ENCODE measurements at places on chromosomes 11 and 22. TPM values are rescaled to one million over a fixed set of nuclear protein-coding genes. Genes with fewer than 3 reads are reported as not detected.

- H3K4me3 ChIP-seq, result no peak overlapping the region
- no peak overlapping the region for H3K27ac ChIP-seq
- no peaks in the 10 kb centered on the region for H3K27me3 ChIP-seq
- no peaks in the 10 kb centered on the region for H3K36me3 ChIP-seq
- no peaks in the 10 kb centered on the region for H3K4me1 ChIP-seq
These were observed 301.1 kb downstream of the SHANK2 start for GRCh38 chr11:70951139-70951804.

- H3K4me3 ChIP-seq, result no peak overlapping the region
- H3K4me1 ChIP-seq, result no peaks in the 10 kb centered on the region
- no peaks in the 10 kb centered on the region for H3K27me3 ChIP-seq
- H3K27ac ChIP-seq, result no peak overlapping the region
- H3K36me3 ChIP-seq, result no peaks in the 10 kb centered on the region
These were observed 40.0 kb downstream of the KCNJ4 start for GRCh38 chr22:38415046-38415445.

DNA sequence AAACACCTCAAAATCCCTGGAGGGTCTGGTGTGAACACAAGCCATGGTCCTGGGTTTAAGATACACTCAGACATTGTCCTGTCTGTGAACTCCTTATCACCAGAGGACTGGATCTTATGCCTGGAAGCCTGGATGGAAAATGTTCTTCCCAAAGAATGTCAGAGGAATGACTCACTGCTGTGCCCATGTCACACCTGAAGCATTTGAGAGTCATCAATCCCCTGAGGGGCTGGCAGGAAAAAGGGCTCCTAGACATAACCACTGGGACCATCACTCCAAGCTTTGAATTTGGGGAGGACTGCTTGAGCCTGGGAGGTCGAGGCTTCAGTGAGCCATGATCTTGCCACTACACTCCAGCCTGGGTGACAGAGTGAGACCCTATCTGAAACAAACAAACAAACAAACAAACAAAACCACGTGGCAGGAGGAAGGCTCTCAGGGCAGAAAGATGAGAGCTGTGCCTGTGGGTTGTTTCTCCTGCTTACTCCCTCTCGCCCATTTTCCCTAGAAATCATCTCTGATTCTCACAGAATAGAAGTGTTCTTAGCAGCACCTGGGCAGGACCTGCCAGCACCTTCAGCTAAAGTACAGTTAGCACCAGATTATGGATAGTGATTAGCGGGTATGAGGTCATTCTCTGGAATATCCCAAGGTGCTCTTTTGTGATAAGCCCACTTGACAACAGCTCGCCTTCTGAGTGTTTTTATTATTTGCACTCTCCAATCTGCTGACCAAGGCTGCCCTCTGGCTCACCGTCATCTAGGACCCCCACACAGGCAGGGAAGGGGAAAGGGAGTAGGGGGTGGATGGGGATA is 11.9 kb upstream of the PRG2 start:
- H3K4me3 ChIP-seq, result no peak overlapping the region
- no peaks in the 10 kb centered on the region for H3K36me3 ChIP-seq
- H3K4me1 ChIP-seq, result no peaks in the 10 kb centered on the region
- H3K27me3 ChIP-seq, result no peaks in the 10 kb centered on the region

- DNase-seq, result no peak
- H3K4me3 ChIP-seq, result no peak overlapping the region
- no peaks in the 10 kb centered on the region for H3K27me3 ChIP-seq
- H3K36me3 ChIP-seq, result no peaks in the 10 kb centered on the region
- H3K27ac ChIP-seq, result no peak overlapping the region
- no peaks in the 10 kb centered on the region for H3K4me1 ChIP-seq
These were observed 624.4 kb downstream of the BRD1 start for GRCh38 chr22:49203091-49203858.

HEPACAM gene
- not detected for total RNA-seq

DNA sequence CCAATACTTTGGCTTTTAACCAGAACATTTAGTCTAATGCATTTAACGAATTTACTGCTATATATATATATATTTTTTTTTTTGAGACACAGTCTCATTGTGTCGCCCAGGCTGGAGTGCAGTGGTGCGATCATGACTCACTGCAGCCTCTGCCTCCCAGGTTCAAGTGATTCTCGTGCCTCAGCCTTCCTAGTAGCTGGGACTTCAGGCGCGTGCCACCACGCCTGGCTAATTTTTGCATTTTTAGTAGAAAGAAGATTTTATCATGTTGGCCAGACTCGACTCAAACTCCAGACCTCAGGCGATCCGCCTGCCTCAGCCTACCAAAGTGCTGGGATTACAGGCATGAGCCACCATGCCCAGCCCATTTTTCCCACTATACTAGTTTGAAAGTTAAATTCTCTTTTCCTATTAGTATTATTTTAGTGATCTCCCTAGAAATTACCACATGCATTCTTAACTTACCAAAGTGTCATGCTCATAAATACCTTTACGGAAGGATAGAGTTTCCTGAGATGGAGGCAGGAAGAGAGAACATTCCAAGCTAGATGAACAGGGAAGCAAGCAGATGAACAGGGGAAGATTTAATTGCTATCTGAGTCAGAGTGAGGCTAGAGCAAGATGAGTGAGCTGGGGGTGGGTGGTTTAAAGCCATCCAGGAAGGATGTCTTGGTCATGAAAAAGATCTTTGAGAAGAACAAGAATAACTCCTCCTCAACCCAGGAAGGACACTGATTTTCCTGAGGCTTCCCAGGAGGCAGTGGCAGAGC is 4.4 kb upstream of the PGAP2 start:
- H3K27ac ChIP-seq, result no peak overlapping the region
- H3K27me3 ChIP-seq, result no peaks in the 10 kb centered on the region
- H3K4me1 ChIP-seq, result peaks cover 5% of the 10 kb centered on the region
- no peaks in the 10 kb centered on the region for H3K36me3 ChIP-seq
- no peak overlapping the region for H3K4me3 ChIP-seq

- peaks cover under 1% of the 10 kb centered on the region for H3K36me3 ChIP-seq
- H3K4me1 ChIP-seq, result peaks cover 15% of the 10 kb centered on the region
- H3K27me3 ChIP-seq, result no peaks in the 10 kb centered on the region
- peak; percentile 90 for DNase-seq
These were observed at the start of gene REXO2 for GRCh38 chr11:114439229-114440120. TSS of gene REXO2 (plus strand) at chr11:114439467. CDS start at chr11:114439529, 62 bp downstream.

DNA sequence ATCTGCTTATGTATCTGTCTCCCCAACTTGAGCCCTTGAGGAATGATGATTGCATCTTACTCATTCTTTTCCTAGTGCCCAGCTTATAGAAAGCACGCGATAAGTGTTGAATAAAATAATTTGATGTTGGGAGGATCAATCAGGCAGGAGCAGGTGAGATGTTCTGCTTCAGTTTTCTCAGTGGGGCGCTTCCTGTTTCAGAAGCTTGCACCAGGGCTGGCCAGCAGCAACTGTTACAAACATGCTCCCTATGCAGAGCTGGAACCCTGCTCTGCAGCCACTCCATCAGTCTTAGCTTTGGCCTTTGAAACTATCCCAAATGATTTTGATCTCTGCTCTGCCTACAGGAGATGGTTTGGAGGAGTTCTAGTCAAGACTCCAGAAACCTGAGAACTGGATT is 3.9 kb downstream of the ENDOD1 start:
- no peaks in the 10 kb centered on the region for H3K27me3 ChIP-seq
- no peak overlapping the region for H3K27ac ChIP-seq
- H3K4me1 ChIP-seq, result peaks cover 30% of the 10 kb centered on the region

DNA sequence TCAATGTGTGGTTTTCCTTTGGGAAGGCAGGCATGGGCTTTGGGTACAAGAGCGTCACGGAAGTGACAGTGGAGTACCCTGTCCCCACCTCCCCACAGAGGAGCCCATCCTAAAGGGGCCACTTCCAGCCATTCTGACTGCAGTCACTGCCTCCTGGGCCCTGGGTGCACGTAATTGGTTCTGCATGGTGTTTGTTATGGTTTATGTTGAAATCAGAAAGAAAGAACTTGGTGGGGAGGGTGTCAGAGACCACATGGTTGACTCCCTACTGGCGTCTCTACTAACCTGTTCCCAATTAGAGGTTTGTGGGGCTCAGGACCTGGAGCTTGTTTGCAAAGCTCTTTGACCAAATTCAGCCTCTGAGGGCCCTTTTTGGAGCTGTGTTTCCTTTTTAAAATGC is 40.8 kb downstream of the RIBC2 start:
- H3K4me3 ChIP-seq, result no peak overlapping the region
- no peaks in the 10 kb centered on the region for H3K27me3 ChIP-seq
- DNase-seq, result no peak
- no peak overlapping the region for H3K27ac ChIP-seq

DNA sequence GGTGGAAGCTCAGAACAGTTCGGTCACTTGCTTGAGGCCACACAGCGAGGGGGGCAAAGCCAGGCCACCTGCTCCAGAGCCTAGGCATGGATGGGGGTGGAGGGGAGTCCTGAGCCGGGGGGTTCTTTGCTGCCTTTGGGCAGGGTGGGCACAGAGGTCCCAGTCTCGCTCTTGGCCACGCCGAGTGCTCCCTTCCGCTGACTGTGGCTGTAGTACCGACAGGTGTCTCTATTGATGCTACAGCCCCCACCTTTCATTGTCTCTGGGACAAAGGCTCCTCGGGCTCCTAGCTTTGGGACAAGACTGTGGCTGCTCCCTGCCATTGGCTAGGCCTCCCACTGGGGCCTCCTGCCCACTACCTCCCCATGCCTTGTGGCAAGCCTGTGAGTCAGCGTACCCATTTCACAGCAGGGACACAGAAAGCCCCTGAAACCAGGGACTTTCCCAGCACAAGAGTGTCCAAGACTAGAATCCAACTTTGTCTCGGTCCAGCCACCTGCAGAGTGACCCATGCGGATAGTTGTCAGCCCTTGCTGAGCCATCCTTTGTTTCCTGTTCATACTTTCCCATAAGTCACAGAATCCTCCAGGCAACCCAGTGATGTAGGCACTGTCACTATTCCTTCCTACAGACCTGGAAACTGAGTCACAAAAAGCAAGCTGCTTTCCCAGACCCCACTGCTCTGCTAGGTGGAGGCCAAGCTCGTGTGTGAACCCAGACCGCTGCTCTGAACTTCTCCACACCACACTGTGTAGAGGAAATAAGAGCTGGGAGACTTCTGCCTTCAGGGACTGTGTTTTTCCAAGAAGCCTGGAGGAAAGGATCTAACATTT is 17.2 kb downstream of the MYEOV start:
- H3K4me1 ChIP-seq, result peaks cover 29% of the 10 kb centered on the region
- H3K27me3 ChIP-seq, result no peaks in the 10 kb centered on the region
- no peak overlapping the region for H3K27ac ChIP-seq
- no peak for DNase-seq

GVQW3 gene
- 2.5 TPM for total RNA-seq

FREY1 gene
- 2.0 TPM for total RNA-seq

OR52E6 gene
- total RNA-seq, result not detected

- H3K27ac ChIP-seq, result no peak overlapping the region
- H3K4me3 ChIP-seq, result no peak overlapping the region
- H3K27me3 ChIP-seq, result no peaks in the 10 kb centered on the region
- peaks cover 14% of the 10 kb centered on the region for H3K4me1 ChIP-seq
- no peak for DNase-seq
These were observed 13.9 kb downstream of the MGAT3 start for GRCh38 chr22:39470451-39471291.

DNA sequence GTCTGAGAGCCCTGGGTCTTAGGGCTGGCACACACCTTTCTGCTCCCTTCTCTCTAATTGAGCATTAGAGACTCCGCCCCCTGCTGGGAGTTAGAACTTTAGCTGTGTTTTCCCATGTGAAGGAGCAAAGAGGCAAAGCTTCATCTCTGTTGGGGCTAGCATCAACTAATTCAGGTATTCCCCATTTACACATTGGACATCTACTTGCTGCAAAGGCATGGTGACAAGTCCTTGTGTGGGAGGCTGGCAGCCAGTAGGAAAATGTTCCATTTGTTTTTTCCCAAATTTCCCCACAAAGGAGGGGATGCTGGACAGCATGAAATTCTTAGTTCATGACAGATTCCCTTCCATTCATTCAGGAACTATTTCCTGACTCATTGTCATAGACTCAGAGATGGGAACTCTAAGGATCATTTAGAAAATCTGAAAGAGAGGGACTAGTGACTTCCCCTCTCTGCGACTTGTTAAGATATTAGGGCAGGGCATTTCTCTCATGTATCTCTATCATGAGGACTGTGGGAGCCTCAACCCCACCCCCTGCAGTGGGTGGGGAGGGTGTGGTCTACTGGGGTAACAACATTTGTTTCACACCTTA is 3.6 kb downstream of the CD44 start:
- H3K27ac ChIP-seq, result no peak overlapping the region
- H3K4me3 ChIP-seq, result peak overlapping the region; percentile 58
- no peaks in the 10 kb centered on the region for H3K27me3 ChIP-seq
- H3K4me1 ChIP-seq, result peaks cover 70% of the 10 kb centered on the region
- no peaks in the 10 kb centered on the region for H3K36me3 ChIP-seq

CCDC85B gene
- total RNA-seq, result 81.3 TPM

DNA sequence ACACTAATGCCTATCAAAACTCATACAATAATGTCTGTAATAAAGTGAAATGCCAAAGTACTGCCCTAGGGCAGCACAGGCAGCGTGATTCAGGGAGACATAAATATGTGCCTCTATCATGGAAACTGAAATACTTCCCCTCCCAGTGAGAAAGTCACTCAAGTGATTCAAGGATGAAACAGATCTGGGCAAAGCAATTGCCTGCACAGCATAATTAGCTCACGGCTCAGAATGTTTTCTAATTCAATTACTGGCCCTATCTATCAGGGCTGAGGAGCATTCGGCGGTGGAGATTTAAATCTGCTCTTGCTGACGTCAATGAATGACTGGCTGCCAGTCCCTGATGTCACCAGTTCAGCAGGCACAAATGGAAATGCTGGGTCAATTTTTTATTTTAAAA is 27.7 kb upstream of the PPP2R1B start:
- no peaks in the 10 kb centered on the region for H3K27me3 ChIP-seq
- no peak overlapping the region for H3K4me3 ChIP-seq
- H3K27ac ChIP-seq, result no peak overlapping the region
- no peak for DNase-seq
- no peaks in the 10 kb centered on the region for H3K4me1 ChIP-seq
- no peaks in the 10 kb centered on the region for H3K36me3 ChIP-seq

DNA sequence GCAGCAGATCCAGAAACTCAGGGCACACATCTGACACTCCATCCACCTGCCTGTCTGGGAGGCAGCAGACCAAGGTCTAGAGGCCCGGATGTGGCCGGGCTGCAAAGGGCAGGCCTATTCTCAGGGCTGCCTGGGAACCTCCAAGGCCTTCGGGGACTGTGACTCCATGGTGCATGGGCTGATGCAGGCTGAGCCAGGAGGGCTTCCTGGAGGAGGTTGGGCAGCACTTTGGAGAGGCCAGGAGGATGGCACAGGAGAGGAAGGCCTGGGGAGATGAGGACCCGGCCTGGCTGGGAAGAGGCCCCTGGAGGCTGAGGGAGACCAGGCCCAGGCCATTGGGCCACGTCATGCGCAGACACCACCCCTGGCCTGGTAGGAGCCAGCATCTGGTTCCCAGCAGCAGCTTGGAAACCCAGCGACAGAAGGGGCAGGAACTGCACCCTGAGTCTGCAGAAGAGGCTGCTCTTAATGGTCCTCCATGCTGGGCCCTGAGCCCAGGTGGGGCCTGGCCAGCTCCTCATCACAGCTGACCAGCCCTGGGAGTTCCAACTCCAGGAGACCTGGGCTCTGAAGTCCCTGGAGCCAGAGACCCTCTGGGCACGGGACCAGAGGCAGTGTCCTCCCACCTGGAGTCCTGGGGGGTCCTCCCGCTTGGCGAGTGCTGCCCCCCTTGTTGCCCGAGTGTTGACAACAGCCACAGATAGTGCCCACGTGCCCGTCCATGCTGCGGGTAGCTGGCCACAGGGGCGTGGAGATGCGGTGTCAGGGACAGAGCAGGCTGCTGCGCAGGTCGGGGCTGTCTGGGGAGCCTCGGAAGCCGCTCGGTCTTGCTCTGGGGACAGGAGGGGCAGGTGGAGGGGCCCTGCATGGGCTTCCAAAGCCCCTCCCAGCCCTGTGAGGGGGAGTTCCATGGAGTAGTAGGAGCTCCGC is 5.5 kb downstream of the PHLDA2 start:
- H3K36me3 ChIP-seq, result no peaks in the 10 kb centered on the region
- H3K4me1 ChIP-seq, result peaks cover 12% of the 10 kb centered on the region
- no peak overlapping the region for H3K27ac ChIP-seq
- DNase-seq, result no peak
- no peak overlapping the region for H3K4me3 ChIP-seq
